ENCODE measurements at places on chromosomes 1 and 21. TPM values are rescaled to one million over a fixed set of nuclear protein-coding genes. Genes with fewer than 3 reads are reported as not detected.

The RGS4 gene
- 919 TPM for total RNA-seq

The INAVA gene
- under 0.01 TPM for total RNA-seq

The GDAP2 gene
- total RNA-seq = 30.4 TPM

The FMOD gene
- 6.5 TPM for total RNA-seq

The CELSR2 gene
- 2.5 TPM for total RNA-seq

The DIP2A gene
- total RNA-seq = 19.2 TPM

The WASF2 gene
- 13.5 TPM for total RNA-seq

The PPM1J gene
- 2.3 TPM for total RNA-seq

The NKAIN1 gene
- total RNA-seq = under 0.01 TPM

The FCGR3A gene
- total RNA-seq = not detected

The SPATA46 gene
- not detected for total RNA-seq

The KRTAP22-1 gene
- total RNA-seq = not detected

The PHLDA3 gene
- total RNA-seq = 69.0 TPM

The CLEC20A gene
- not detected for total RNA-seq

The CLCA2 gene
- 1.7 TPM for total RNA-seq

The ETNK2 gene
- total RNA-seq = 3.7 TPM

The EXO1 gene
- 29.1 TPM for total RNA-seq

The PGLYRP4 gene
- total RNA-seq = not detected

The IQGAP3 gene
- total RNA-seq = 2.8 TPM

The FAM229A gene
- 1.1 TPM for total RNA-seq

The OR2T35 gene
- not detected for total RNA-seq

The CDC42SE1 gene
- total RNA-seq = 46.2 TPM

The ACTL8 gene
- total RNA-seq = not detected

The CFAP107 gene
- total RNA-seq = not detected

The NCMAP gene
- not detected for total RNA-seq

The KMO gene
- 0.56 TPM for total RNA-seq

The TSPEAR gene
- not detected for total RNA-seq

The SH2D1B gene
- total RNA-seq = not detected

The TRIM33 gene
- total RNA-seq = 28.8 TPM

The MMEL1 gene
- under 0.01 TPM for total RNA-seq

The EPHA2 gene
- 33.5 TPM for total RNA-seq

The C1orf174 gene
- 56.7 TPM for total RNA-seq

All from regular cardiac myocyte (primary cell).